Vagina (tissue), 2 donors: ENCODE measurements at places on chromosomes 16 and 17.

- H3K4me1 ChIP-seq: no peaks in the 10 kb centered on the region
- no peaks in the 10 kb centered on the region for H3K36me3 ChIP-seq
- no peak overlapping the region for H3K27ac ChIP-seq
- no peak overlapping the region for H3K4me3 ChIP-seq
- DNase-seq: no peak
- H3K27me3 ChIP-seq: no peaks in the 10 kb centered on the region
Measured at GRCh38 chr17:77036841-77037381, 103.9 kb upstream of the SEC14L1 start.

DNA sequence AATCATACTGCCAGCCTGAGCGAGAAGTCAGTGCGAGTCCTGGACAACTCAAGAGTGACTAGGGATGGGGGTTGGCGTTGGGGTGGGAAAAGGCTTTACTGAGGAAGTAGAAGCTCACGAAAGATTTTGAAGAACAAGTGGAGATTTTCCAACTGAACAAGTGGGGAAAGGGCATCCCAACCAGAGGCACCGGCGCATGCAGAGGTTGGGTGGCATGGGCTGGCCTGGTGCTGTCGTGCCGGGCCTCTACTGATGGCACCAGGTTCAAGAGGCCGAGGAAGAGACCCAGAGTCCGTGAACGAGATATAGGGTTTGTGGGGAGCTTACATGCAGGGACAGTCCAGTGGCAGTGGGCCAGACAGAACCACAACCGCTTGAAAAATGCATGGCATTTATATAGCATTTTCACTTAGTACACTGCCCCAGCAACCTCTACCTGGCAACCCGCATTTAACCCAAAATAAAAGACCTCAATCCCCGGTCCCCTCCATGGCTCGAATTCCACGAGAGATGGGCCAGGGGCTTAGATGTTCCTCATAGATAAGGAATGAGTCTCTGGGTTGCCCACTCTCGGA lies 7.7 kb upstream of the ITGA3 start:
- H3K27me3 ChIP-seq: no peaks in the 10 kb centered on the region
- no peak overlapping the region for H3K4me3 ChIP-seq
- no peaks in the 10 kb centered on the region for H3K36me3 ChIP-seq
- no peak overlapping the region for H3K27ac ChIP-seq
- no peak for DNase-seq

DNA sequence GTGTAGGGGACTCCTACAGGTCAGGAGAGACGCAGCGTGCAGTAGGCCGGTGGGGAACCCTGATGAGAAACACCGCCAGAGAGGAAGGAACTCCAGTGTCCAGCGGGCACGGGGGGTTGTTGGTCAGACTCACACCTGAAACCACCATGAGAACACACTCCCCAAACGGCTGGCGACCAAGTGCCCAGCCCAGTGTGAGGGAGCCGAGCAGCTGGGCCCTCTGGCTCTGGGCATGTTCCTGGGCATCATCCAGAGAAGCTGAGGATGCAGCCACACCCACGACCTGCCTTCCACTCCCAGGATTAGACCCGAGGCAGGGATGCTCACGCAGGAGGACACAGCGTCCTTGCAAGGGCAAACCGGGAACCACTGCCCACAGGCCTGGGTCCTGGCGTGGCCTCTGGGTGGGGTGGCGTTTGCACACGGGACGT lies 108.3 kb upstream of the ZNF750 start:
- H3K27ac ChIP-seq: no peak overlapping the region
- no peaks in the 10 kb centered on the region for H3K27me3 ChIP-seq
- no peak overlapping the region for H3K4me3 ChIP-seq
- peaks cover 25% of the 10 kb centered on the region for H3K36me3 ChIP-seq
- DNase-seq: no peak
- H3K4me1 ChIP-seq: no peaks in the 10 kb centered on the region

GRCh38 chr16:17204206-17204605 lies 266.6 kb downstream of the XYLT1 start:
- H3K4me3 ChIP-seq: no peak overlapping the region
- H3K27ac ChIP-seq: no peak overlapping the region
- no peak for DNase-seq
- peaks cover 3% of the 10 kb centered on the region for H3K36me3 ChIP-seq
- no peaks in the 10 kb centered on the region for H3K27me3 ChIP-seq

GRCh38 chr17:78127239-78127887 lies 1.2 kb downstream of the TMC6 start:
- no peaks in the 10 kb centered on the region for H3K27me3 ChIP-seq
- DNase-seq: no peak
- H3K36me3 ChIP-seq: peaks cover 7% of the 10 kb centered on the region
- peaks cover 82% of the 10 kb centered on the region for H3K4me1 ChIP-seq
- H3K4me3 ChIP-seq: peak overlapping the region; percentile 58

- H3K27me3 ChIP-seq: no peaks in the 10 kb centered on the region
- no peak overlapping the region for H3K27ac ChIP-seq
- peaks cover 52% of the 10 kb centered on the region for H3K4me1 ChIP-seq
- DNase-seq: no peak
- peaks cover 19% of the 10 kb centered on the region for H3K36me3 ChIP-seq
Measured at GRCh38 chr17:74202938-74203337, 540 bp upstream of the RPL38 start.

DNA sequence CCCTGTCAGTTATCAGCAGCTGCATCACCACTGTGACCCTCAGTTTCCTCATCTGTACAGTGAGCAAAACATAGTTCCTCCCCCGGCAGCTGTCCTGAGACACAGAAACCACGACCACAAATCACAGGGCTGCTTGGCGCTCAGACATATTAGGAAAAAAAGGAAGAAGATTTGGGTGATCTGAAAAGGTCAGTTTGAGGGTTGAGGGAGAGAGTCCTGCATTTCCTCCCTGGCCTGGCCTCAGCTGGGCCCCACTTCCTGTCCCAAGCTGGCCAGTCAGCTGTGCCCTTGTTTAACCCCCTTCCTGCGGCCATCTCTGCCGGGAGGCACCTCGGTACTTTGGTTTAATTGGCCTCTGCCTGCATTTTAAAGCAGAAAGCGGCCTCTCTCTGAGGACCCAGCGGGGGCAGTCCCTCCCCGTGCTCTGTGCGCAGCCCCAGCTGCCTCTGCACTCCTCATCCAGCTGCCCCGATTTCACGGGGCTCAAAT lies 24.0 kb upstream of the CIBAR2 start:
- H3K4me3 ChIP-seq: no peak overlapping the region
- no peaks in the 10 kb centered on the region for H3K36me3 ChIP-seq
- no peaks in the 10 kb centered on the region for H3K27me3 ChIP-seq

DNA sequence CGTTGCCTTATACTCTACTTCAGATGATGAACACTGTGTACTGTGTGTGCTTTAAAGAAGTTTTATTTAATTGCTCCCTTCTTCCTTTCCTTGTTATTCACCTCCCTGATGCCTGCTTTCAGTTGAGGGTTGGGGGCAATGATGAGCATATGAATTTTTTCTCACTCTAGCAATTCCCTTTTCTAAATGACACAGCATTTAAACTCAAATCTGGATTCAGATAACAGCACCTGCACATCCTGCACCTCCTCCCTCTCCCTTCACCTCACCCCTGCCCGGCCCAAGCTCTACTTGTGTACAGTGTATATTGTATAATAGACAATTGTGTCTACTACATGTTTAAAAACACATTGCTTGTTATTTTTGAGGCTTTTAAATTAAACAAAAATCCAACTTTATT lies 13.0 kb upstream of the PNPO start:
- H3K27me3 ChIP-seq: no peaks in the 10 kb centered on the region
- no peaks in the 10 kb centered on the region for H3K4me1 ChIP-seq
- no peak overlapping the region for H3K4me3 ChIP-seq
- no peak overlapping the region for H3K27ac ChIP-seq

- peak overlapping the region; percentile 92 for H3K27ac ChIP-seq
- peaks cover 17% of the 10 kb centered on the region for H3K4me1 ChIP-seq
- no peaks in the 10 kb centered on the region for H3K27me3 ChIP-seq
- no peaks in the 10 kb centered on the region for H3K36me3 ChIP-seq
- DNase-seq: no peak
Measured at GRCh38 chr16:2904100-2904921, 7.4 kb upstream of the FLYWCH1 start.

- peak overlapping the region; percentile 95 for H3K27ac ChIP-seq
- H3K4me1 ChIP-seq: peaks cover 31% of the 10 kb centered on the region
- H3K4me3 ChIP-seq: peak overlapping the region; percentile 72
- no peak for DNase-seq
- no peaks in the 10 kb centered on the region for H3K27me3 ChIP-seq
- H3K36me3 ChIP-seq: no peaks in the 10 kb centered on the region
Measured at GRCh38 chr17:17680477-17681186, 626 bp upstream of the RAI1 start.

- no peaks in the 10 kb centered on the region for H3K4me1 ChIP-seq
- DNase-seq: no peak
- H3K27ac ChIP-seq: no peak overlapping the region
- no peaks in the 10 kb centered on the region for H3K27me3 ChIP-seq
- no peak overlapping the region for H3K4me3 ChIP-seq
Measured at GRCh38 chr16:17211797-17212196, 259.0 kb downstream of the XYLT1 start.

- no peaks in the 10 kb centered on the region for H3K36me3 ChIP-seq
- H3K27me3 ChIP-seq: no peaks in the 10 kb centered on the region
- no peak overlapping the region for H3K4me3 ChIP-seq
- no peak overlapping the region for H3K27ac ChIP-seq
- DNase-seq: no peak
Measured at GRCh38 chr17:5826384-5826783, 242.1 kb upstream of the NLRP1 start.

GRCh38 chr16:77555791-77556190 lies 121.0 kb upstream of the ADAMTS18 start:
- no peaks in the 10 kb centered on the region for H3K27me3 ChIP-seq
- no peaks in the 10 kb centered on the region for H3K36me3 ChIP-seq
- no peak overlapping the region for H3K4me3 ChIP-seq
- H3K27ac ChIP-seq: no peak overlapping the region
- no peaks in the 10 kb centered on the region for H3K4me1 ChIP-seq
- DNase-seq: no peak
